ENCODE measurements at places on chromosomes 11 and 22. TPM values are rescaled to one million over a fixed set of nuclear protein-coding genes. Genes with fewer than 3 reads are reported as not detected.

P2RY2 gene
- total RNA-seq: 0.69 TPM

UCP3 gene
- total RNA-seq: 7.6 TPM

GRCh38 chr11:131190446-131190845 lies 180.0 kb upstream of the NTM start:
- H3K36me3 ChIP-seq: no peaks in the 10 kb centered on the region
- DNase-seq: no peak
- H3K4me1 ChIP-seq: no peaks in the 10 kb centered on the region

DNA sequence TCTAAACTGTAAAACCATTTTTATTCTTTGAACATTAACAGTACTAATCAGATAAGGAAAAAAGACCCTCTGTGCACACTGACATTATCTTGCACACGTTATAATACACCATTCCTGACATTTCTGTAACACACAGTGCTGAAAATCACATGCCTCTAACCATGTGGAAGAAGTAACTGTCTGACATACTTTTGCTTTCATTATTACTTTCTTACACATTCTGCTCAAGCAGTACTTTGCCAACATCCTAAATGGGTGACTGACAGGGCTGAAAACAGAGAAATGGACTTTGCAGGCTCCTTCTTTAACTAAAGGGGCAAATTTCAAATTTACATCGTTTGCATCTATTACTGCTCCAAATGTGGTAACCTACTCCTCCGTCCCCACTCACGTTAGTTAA lies 22.8 kb upstream of the TP53AIP1 start:
- H3K27me3 ChIP-seq: peaks cover 3% of the 10 kb centered on the region
- H3K4me1 ChIP-seq: peaks cover 20% of the 10 kb centered on the region
- peaks cover 8% of the 10 kb centered on the region for H3K36me3 ChIP-seq
- DNase-seq: no peak

DNA sequence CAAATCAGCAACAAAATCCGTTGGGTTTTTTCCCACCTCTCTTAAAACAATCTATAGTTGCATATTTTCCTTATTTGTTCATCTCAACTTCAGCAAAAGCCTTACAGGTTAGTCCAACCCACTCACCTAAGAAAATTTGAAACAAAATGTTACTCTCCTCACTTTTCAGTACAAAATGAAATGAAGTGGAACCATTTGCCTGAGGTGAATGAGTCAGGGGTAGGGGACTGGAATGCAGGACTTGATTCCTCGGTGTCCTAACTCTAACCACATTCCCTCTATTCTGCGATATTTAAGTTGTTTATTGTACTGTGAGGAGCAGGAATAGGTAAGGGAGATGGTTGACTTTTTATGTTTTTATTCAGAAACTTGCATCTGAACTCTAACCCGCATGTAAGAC lies 16.4 kb downstream of the ATP5MG start:
- H3K27ac ChIP-seq: no peak overlapping the region
- H3K4me1 ChIP-seq: no peaks in the 10 kb centered on the region
- H3K36me3 ChIP-seq: no peaks in the 10 kb centered on the region

GRCh38 chr11:81907996-81908395 lies 825.7 kb downstream of the FAM181B start:
- peaks cover under 1% of the 10 kb centered on the region for H3K4me1 ChIP-seq
- H3K4me3 ChIP-seq: no peak overlapping the region
- H3K27ac ChIP-seq: no peak overlapping the region
- H3K36me3 ChIP-seq: no peaks in the 10 kb centered on the region
- no peak for DNase-seq

Measured in glutamatergic neuron (in vitro differentiated cells).